ENCODE measurements at places on chromosomes 3 and 15.
A peak's percentile ranks its signal among the peaks of the same experiment; 100 is the strongest.

DNA sequence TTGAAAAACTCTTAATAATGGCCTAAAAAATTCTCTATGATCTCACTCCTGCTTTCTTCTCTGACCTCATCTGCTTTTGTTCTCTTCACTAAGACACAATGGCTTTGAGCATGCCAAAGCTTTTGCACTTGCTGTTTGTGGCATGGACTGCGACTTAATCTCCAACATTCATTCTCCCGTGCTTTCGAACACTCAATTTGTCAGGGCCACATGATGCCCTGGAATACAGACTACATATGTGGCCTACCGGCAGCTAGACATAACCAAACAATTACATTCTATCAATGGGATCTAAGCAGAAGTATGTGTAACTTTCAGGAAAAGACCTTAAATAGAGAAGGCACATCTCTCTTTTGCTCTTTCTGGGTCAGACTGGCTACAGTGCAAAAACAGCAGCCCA is 506.5 kb downstream of the MAGI1 start:
- no peak for DNase-seq

DNA sequence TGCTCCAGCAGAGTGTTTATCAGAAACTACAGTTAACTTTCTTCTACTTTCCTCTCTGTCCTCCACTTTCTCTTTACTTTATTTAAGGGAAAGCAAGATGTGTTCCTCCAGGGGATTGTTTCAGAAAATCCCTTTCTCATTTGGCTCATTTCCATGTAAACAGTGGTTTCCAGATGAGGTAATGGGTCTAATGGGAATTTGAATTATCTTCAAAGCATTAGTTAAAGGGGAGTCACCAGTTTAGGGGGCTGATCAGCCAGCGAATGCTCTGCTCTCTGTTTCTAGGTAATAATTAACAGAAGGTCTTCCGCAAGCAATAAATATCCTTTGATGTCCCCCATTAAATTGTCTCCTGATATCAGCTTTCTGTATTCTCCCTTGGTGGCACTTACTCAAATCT is 30.4 kb upstream of the ZNF639 start:
- no peak for DNase-seq

- no peak for DNase-seq
Measured at GRCh38 chr3:86180696-86181095, 810.3 kb downstream of the VGLL3 start.

GRCh38 chr3:142945023-142945422 is 18.5 kb downstream of the PAQR9 start:
- DNase-seq, result no peak

DNA sequence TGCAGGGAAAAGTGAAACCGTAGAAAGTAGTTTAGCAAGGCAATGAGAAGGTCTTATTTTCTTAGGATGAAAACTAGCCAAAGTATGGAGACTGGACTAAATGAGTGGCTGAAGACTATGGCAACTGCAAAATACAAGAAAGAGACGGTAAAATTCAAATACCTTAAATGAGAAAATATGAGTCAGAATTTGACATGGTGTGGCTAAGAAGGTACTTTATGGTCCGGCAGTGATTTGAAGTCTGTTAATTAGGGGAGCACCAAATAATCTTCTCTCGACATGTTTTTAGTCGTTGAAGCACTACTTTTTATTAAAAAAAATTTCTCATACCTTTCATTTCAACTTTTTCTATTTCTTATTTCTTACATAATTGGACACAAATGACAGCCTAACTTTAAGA is 12.8 kb upstream of the CMC1 start:
- no peak for DNase-seq

DNA sequence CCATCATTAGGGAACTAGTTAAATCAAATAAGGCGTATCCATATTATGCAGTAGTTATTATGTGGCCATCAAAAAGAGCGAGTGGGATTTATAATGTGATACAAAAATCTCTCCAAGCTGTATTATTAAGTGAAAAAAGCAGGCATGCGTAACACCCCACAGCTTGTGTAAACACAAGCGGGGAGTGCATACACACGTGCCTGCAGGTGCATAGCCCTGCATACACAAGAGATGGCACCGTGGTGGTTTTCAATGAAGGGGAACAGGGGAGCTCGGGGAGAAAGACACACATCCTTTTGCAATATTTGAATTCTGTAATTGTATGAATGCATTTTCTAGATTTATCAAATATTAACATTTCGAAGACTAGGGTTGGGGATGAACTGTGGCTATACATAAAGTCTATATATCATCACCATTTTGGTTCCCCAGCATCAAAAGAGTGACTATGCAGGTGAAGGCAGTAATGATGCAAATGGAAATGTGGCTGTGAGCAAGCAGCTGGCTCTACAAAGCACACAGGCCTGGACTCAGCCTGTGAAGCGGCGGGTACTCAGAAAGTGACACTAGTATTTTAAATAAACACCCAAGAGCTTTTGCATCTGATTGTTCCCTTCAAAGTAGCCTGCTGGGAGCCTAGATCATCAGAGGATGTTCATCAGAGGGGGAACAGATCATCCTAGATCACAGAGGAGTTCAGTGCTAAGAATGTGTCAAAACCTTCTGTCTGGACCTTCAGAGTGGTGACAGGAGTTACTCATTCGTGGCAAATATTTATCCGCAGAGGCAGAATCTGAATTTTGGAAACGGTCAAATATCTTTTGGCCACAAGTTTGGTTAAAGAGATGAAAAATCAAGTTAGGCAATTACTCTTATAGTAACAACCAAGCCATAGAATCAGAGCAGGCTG is 9.4 kb upstream of the KIF7 start:
- DNase-seq, result no peak

DNA sequence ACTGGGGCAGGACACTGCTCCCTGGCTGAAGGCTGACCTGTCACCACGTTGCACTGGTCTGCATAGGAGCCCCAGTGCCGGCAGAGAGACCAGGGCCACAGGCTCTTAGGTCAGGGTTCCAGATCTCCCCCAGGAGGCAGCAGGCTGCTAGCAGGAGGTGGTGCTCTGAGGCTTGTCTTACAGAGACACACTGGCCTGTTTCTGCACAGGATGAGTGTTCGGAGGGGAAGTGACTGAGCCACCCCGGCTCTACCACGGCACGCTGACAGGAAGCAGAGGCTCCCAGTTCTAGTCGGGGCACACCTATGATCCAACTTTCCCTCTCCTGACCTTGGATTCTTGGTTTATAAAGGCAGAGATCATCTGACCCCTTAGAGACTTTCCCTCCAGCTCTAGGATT is 8.6 kb downstream of the FBXL22 start:
- no peak for DNase-seq

GRCh38 chr3:153305189-153305588 is 143.2 kb downstream of the RAP2B start:
- no peak for DNase-seq

GRCh38 chr15:71294251-71294910 is 179.1 kb downstream of the THSD4 start:
- DNase-seq, result peak; percentile 71

GRCh38 chr3:125202197-125202596 is 10.4 kb downstream of the SLC12A8 start:
- no peak for DNase-seq

- DNase-seq, result no peak
Measured at GRCh38 chr3:193236599-193236998, 4.4 kb upstream of the PLAAT1 start.

- no peak for DNase-seq
Measured at GRCh38 chr3:128084675-128085021, 32.4 kb downstream of the SEC61A1 start.

- DNase-seq, result no peak
Measured at GRCh38 chr3:64008487-64009351, 14.6 kb downstream of the PSMD6 start.

DNA sequence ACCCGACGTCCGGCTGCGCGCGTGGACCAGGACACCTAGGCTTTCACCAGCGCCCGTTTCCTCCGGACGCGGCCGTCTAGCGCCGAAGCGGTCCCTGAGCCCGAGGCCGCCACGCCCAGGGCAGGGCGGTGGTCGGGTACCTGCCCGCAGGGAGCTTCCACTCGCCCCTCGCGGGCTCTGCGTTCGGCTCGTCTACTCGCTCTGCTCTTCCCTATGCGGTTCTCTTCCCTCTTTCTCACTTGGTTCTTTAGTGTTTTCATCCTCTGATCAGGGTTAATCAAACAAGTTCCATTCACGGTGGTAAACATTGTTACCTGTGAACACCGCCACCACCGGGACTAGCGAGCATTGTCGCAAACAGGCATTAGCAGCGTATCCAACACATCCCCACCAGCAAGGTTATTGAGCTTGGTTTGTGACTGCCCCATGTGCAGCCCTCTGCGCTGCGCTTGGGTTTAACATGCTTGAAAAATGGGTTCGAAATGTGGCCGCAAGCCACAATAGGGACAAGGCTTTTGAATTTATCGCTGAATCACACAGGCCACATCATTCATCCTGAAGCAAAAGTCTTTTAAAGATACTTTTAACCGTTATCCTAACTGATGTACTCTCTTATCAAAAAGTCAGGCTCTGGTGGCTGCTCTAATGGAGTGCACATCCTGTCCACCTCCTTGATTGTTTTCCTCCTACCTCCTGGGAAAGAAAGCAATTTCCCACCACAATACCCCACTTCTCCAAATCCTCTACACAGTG is 843 bp upstream of the CD47 start:
- no peak for DNase-seq

- no peak for DNase-seq
Measured at GRCh38 chr3:112650482-112650881, 9.5 kb upstream of the CCDC80 start.

- DNase-seq, result no peak
Measured at GRCh38 chr3:127853681-127854080, 31.4 kb upstream of the MGLL start.

DNA sequence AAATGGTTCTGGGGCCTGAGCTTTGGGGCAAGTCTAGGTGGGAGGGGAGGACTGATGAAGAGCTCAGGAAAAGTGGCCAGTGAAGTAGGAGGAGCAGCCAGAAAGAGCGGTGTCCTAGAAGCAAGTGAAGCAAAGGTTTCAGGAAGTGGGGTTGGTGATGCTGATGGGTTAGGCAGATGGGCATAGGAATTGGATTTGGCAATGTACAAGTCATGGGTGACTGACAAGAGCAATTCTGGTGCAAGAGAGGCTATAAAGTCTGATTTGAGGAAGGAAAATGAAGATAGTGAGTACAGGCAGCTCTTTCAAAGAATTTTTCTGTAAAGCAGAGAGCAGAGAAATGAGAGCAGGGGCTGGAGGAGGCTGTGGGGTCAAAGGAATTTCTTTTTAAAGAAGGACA is 19.7 kb downstream of the ALPK3 start:
- no peak for DNase-seq

DNA sequence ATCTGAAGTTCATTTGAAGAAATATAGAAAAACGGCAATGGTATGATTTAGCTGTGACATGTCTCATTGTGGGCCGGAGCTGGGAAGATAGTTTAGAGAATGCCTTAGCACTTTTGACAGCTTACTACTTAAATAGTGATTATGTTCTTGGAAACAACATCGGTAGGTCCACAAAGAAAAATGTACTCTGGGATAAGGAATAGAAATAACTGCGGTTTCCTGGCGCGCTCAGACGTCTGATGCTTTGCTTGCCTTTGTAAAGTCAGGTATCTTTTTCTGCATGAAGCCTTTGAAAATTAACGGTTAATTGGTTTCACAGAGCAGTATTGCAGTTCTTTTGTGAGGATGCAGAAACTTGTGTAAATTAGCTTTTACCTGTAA is 1.4 kb downstream of the USP3 start:
- DNase-seq, result no peak

DNA sequence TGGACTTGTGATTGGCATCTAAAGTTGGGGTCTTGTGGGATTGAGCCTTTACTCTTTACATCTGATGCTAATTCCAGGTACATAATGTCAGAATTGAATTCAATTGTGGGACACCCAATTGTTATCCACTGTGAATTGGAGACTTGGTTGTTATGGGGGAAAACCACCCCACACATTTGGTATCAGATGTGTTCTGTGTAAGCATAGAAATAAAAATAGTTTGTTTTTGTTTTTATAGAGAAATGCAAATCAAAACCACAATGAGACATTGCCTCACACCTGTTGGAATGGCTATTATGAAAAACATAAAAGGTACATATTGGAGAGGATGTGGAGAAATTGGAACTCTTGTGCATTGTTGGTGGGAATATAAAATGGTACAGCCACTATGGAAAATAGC is 58.5 kb downstream of the CPA3 start:
- DNase-seq, result no peak

GRCh38 chr15:31802761-31803160 is 227.6 kb upstream of the CHRNA7 start:
- DNase-seq, result no peak

- no peak for DNase-seq
Measured at GRCh38 chr3:1037631-1038030, 55.2 kb upstream of the CNTN6 start.

DNA sequence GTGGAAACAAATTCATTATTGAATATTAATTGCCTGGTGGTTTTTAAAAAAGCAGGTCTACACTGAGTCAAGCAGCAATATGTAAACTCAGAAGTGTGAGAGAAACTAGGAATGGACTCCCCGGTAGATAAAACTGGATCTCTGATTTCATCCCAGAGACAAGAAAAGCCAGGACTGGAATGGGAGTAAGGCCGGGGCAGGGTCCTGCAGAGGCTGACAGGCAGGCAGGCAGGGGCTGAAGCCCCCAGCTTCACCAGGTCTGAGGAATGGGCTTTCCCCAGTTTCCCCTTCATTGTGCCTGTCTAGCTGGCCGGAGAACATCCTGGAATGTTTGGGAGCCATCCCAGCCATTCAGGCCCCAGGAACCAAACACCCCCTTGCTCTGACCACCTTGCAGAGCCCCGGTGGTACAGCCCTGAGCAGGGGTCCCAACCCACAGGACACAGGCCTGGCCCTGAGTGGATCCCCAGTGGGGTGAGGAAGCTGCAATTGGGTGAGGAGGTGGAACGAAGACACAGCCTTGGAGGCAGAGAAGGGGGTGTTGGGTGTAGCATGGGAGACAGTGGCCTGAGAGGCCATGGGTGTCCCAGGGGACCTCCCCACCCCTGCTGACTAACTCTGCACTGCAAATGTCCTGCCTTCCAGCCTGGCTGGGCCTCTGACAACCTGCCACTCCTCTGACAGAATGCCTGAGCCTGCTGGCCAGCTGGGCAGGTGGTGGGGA is 31.7 kb upstream of the XYLB start:
- no peak for DNase-seq

DNA sequence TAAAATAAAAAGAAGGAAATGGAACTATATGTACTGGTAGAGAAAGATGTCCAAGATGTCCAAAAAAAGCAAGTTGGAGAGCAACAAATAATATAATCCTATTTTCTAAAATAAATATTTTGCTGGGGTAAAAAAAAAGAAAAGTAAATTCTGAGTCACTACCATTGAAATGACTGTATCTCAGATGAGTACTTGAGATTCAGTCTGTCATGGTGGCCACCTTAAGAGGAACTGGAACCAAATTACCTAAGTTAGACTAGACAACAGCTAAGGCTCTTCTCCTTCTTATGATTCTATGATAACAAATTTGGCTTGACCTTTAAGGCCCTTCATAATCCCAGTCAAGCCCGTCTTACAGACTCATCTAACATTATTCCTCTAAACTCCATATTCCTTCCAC is 270.6 kb upstream of the HES1 start:
- no peak for DNase-seq

GRCh38 chr3:32226875-32227500 is 11.5 kb upstream of the CMTM8 start:
- no peak for DNase-seq

- no peak for DNase-seq
Measured at GRCh38 chr3:62261736-62262135, 111.6 kb downstream of the FEZF2 start.

All from AG04450 (cell line).